ENCODE measurements at places on chromosomes 6 and 20.

DNA sequence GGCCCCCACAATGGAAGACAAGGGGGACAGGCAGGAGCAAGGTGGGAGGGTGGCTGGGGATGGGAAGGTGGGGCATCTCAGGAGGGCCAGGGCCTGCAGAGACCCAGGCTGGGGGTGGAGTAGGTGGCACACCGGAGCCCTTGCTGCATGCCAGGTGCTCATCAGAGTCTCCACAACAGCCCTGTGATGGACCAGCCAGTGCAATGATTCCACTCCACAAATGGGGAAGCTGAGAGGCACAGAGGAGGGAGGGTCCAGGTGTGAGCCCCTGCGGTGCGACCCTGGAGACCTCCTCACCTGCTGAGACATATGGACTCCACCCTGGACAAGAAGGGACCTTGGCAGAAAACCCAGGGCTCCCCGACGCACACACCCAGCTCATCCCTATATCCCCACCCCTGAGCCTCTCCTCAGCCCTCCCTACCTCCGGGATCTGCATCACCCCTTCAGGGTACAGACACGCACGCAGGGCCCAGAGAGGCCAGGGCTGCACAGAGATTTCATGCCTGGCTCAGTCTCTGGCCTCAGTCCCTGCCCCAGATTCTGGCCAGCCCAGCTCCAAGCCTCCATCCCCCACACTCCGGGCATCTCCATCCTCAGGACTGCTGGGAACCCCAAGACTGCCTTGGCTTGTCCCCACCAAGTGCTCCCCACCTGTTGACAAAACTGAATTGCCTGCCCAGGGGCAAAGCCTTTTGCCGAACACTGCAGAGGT lies 7.1 kb upstream of the GRM4 start:
- no peak for DNase-seq

DNA sequence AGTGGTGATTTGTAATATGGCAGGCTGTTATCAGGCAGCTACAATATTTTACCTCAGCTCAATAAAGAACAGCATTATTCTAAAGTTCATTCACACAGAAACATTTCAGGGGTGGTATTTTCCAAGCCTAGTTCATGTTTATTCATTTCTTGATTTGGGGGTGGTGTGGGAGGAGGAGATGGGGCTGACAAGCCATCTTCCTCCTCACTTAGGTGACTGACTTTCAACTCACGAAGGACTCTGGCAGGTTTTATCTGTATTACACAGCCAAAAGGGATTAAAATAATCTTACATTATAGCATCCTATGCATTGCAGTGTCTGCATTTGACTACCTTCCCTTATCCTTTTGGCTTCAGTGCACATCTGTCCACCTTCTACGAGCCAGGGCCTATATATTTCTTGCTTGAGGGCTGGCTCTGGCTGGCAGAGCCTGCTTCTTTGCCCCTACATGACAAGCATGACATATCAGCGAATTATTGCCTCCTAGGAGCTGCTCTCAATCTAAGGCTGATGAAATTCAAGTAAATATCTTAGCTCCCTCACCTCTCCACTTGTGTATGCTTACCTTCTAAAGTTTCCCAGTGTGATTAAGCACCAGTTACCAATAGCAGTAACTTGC lies 20.0 kb downstream of the KHDRBS2 start:
- no peak for DNase-seq

DNA sequence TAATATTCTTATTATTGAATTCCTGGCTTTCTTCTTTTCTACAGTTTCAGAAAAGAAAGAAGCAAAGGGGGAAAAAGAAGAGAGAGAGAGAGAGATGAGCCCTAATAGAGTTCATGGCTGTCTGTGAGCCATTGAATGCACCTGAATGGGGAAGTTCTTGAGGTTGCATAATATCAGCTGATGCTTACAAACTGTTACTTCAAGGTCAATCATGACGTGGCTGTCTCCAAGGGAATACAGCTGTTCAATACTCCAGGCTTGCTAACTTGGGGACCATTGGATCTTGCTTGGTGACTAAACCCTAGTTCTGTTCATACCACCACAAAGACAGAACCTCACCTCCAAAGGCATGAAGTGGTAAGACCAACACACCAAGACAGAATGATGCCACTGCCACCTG lies 180.4 kb downstream of the ADGRG6 start:
- no peak for DNase-seq

- DNase-seq = no peak
Measured at GRCh38 chr20:20073801-20074371, 21.6 kb downstream of the CFAP61 start.

- no peak for DNase-seq
Measured at GRCh38 chr20:24445510-24446170, 23.8 kb upstream of the SYNDIG1 start.

- DNase-seq = no peak
Measured at GRCh38 chr6:49892280-49892679, 25.9 kb upstream of the CRISP1 start.
